ENCODE measurements at places on chromosomes 16 and 17.

- no peak for DNase-seq
These were observed 60.6 kb downstream of the C17orf67 start for GRCh38 chr17:56773124-56773523.

GRCh38 chr17:80936723-80937122 is 54.9 kb upstream of the CHMP6 start:
- DNase-seq, result no peak

DNA sequence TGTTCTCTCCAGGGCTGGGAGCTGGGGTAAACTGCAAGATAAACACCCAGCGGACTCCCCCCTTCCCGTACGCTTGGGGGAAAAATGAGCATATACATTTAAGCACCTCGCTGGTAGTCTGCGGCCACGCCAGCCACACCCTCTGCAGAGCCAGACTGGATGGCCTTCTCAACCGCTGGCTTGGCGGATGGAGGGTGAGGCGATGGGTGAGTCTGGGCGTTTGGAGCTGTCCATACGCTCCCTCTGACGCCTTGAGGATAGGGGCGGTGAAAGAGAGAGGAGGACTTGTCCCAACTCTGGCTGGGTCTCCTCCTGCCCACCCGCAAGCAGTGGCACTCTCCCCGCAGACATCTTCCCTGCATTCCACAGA is 1.0 kb downstream of the ITGA3 start:
- DNase-seq, result peak; percentile 37

DNA sequence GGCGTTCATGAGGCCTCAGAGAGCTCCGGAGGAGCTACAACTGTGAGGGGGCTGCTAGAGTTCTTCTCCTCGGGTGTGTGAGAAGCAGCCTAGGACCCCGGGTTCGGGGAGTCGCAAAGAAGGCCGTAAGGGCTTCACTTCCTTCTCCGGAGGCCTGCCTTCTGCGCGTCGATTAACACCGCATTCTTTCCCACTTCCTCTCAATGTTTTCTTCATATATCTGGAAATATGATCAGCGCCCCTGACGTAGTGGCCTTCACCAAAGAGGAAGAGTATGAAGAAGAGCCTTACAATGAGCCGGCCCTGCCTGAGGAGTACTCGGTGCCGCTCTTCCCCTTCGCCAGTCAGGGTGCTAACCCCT is 449 bp downstream of the SMCR8 start:
- no peak for DNase-seq

DNA sequence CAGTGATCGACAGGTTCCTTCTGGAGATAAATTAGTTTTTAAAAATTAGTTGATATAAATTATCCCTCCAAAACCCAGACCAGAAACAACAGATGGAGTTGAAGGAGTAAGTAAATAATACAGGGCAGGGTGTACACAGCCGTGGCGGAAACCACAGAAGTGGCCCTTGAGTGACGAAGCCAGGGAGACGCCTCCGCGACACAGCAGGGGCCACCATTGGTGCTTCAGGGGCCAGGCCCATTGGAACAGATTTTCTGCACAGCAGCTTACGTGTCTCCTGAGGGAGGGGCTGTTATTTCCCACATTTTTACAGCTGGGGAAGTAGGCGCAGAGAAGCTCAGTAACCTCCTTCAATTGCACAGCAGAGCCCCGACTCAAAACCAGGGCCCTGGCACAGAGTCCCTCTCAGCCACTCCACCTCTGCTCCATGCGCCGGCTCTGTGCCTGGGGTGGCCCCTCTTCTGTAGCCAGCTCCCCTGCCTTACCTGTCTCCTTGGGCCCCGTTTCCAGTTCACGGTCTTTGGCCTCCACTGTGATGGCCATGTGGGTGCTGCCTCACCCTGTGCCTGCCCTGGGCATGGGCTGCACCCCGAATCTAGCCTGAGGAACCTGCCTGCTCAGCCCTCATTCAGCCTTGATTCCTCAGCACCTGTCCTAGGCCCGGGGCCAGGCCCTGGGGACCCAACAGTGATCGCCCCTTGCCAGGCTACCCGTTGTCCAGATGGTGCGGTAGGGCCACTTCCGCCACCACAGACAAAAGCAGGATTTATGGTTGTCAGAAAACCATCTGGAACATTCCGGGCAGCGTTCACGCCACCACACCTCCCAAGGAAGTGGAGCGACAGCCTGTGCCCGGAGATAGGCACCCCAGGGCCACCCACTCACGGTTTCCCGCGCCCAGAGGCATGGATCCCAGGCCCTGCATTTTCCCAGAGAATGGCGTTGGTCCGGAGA is 128.5 kb upstream of the GSE1 start:
- DNase-seq, result no peak

All from AG08395 (cell line).